Inflammatory macrophage treated with lipopolysaccharide for 1 hour (primary cell): ENCODE measurements at places on chromosomes 4 and X.

DNA sequence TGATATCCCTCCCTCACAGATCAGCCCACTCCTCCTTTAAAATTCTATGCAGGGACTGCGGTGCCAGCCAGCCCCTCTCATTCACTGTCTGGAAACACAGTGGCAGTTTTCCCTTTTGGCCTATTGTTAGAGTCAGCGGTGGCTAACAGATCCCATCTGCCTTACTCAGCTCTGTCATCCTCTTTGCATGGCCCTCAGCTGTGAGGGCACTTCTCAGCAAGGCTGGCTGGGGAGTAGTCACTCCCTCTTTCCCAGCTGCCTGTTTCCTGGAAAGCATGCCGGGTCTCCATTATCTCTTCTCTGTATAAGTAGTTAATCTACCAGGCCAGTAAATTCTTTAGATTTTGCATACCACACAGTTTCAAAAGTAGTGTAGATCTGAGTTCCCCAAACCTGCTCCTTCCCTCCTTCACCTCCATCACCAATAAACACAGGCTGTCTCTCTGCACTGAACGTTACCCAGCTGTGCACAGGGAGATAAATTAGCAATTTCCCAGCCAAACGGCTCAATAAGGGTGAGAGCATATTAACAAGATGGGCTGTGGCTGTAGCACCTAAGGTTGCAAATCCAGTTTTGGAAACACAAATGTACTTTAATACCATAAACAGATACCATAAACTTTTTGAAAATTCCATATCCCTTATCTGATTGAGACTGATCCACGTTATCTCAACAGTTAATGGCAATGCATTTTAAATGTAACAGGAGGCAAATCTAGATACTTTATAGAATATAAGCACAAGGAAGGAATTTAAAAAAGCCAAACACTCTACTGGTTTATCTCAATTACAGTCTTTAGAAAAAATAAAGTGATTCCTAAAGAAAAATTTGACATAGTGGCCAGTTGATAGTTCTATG lies 229.3 kb downstream of the ANKRD50 start:
- no peak for DNase-seq

GRCh38 chrX:112696481-112696880 lies 16.7 kb upstream of the LHFPL1 start:
- no peak for DNase-seq

- no peak for DNase-seq
Observed at GRCh38 chr4:95304898-95305297, 243.9 kb downstream of the UNC5C start.

- DNase-seq: no peak
Observed at GRCh38 chrX:40971736-40972135, 113.5 kb upstream of the USP9X start.
